ENCODE measurements at places on chromosomes 2 and 18.

DNA sequence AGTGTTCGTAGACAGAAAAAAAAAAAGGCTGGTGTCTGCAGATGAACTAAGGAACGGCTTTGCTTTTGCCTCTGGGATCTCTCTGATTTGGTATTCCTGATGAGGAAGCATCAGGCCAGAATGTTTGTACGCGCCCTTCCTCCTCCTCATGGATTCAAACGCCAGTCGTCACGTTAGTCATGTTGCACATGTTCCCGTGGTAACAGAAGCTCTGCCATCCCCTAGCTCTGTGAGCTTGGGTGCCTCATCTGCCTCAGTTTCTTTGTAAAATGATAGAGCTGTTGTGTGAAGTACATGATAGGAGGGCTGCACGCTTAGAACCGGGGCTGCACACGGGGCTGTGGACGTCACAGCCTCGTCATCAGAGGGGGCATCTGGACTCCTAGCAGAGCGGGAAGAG, 47.0 kb downstream of the TSHZ1 start:
- no peak for DNase-seq

GRCh38 chr2:99899882-99900281, 242.5 kb downstream of the AFF3 start:
- DNase-seq = no peak

DNA sequence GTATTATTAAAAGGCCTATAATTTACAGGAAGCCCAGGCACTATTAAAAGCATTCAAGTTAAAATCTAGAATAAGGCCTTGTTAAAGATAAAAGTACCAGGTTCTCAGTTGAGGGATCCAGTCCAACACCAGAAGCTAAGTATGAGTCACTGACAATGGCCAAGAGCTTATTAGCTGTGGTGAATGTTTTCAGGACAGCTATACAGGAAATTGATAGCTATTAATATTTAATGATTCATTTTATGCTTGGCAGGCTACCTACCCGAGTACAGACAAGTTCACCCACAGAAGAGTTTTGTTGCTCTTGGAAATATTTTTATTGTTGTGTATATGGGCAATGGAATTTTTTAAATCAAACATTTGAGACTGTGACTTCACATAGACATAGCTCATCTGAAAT, 729.6 kb upstream of the ZNF804A start:
- DNase-seq = no peak

DNA sequence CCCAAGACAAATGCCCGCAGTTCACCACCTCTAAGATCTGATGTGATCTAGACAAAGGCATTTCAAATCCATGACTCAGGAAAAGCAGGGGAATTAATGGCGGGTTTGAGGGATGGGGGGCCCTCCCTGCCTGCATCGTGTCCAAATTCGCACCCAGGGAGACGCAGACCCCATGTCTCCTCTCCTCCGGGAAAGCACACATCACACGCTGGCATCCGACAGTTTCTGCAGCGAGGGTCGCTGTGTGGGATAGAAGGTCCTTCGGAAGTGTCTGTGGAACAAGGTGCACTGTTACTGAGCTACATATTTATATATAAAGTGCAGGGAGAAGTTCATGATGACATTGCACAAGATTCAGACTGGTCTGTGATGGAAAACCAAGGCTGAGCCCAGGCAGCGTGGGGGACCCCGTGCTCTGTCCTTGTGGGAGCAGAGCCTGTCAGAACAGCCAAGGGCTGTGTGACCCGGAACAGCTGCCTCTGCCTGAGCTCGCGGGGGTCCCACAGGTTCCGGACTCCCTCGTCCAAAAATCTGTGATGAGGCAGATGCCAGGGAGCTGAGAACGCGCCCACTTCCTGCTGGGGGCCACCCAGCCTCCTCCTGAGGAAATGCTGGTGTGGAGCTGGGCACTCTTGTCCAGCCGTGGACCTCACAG, 82.3 kb upstream of the CTDP1 start:
- no peak for DNase-seq
